ENCODE measurements at places on chromosomes 4 and X. TPM values are rescaled to one million over a fixed set of nuclear protein-coding genes. Genes with fewer than 3 reads are reported as not detected.

Gene GNRHR
- not detected for total RNA-seq

Gene SLC39A8
- total RNA-seq: 20.9 TPM

Gene RAB9B
- total RNA-seq: 0.19 TPM

Gene BEND2
- not detected for total RNA-seq

Gene AKAP14
- total RNA-seq: not detected

Gene CLDN34
- not detected for total RNA-seq

Gene TEX13D
- not detected for total RNA-seq

Gene GLRA2
- total RNA-seq: not detected

Gene IQSEC2
- total RNA-seq: 4.2 TPM

Gene MTMR8
- total RNA-seq: 0.49 TPM

Gene FHIP1A
- total RNA-seq: 18.4 TPM

Gene DMP1
- total RNA-seq: not detected

Gene FAM47A
- total RNA-seq: not detected

Gene MAP9
- total RNA-seq: 11.9 TPM

Gene CFAP99
- not detected for total RNA-seq

Gene LINC00632
- 1.2 TPM for total RNA-seq

Gene MGARP
- 0.37 TPM for total RNA-seq

Gene IL2
- total RNA-seq: not detected

Gene CSAG3
- not detected for total RNA-seq

Gene CTAG2
- total RNA-seq: not detected

Gene NOX1
- total RNA-seq: not detected

Gene CFI
- total RNA-seq: 0.21 TPM

Gene BMP3
- total RNA-seq: 0.05 TPM

Gene DRP2
- 0.09 TPM for total RNA-seq

Gene OPRPN
- total RNA-seq: not detected

Gene WNK3
- total RNA-seq: 0.92 TPM

Gene FGF16
- total RNA-seq: not detected

Gene UBA6
- total RNA-seq: 43.9 TPM

Gene CPZ
- not detected for total RNA-seq

Gene GAGE12J
- total RNA-seq: not detected

Gene NDST4
- total RNA-seq: not detected

Gene ZFP42
- 0.33 TPM for total RNA-seq

Gene UBE2A
- 28.9 TPM for total RNA-seq

Gene USP26
- total RNA-seq: not detected

Gene KLHL4
- 1.4 TPM for total RNA-seq

Gene GAGE12H
- not detected for total RNA-seq

Gene ZMAT1
- not detected for total RNA-seq

Gene GRPR
- total RNA-seq: not detected

Gene HTR2C
- total RNA-seq: not detected

Gene RBMXL3
- total RNA-seq: not detected

Gene RGN
- not detected for total RNA-seq

Gene HGFAC
- total RNA-seq: not detected

Gene PNMA3
- not detected for total RNA-seq

Gene USP51
- total RNA-seq: 0.09 TPM

Gene ARSJ
- 24.3 TPM for total RNA-seq

Gene ANAPC4
- 12.0 TPM for total RNA-seq

Gene HPGD
- 4.5 TPM for total RNA-seq

Gene CHRDL1
- not detected for total RNA-seq

Gene SRPK3
- total RNA-seq: 0.07 TPM

Gene F11
- total RNA-seq: not detected

Gene TMSB15A
- total RNA-seq: 1.1 TPM

Gene DAPP1
- 27.7 TPM for total RNA-seq

Gene H2BW2
- not detected for total RNA-seq

Gene CSN1S1
- total RNA-seq: not detected

Gene SOX3
- total RNA-seq: not detected

Gene FGG
- not detected for total RNA-seq

Gene PF4V1
- not detected for total RNA-seq
